ENCODE measurements at places on chromosomes 6 and 20. TPM values are rescaled to one million over a fixed set of nuclear protein-coding genes. Genes with fewer than 3 reads are reported as not detected.

GRCh38 chr6:114083251-114083650, 112.3 kb upstream of the HDAC2 start:
- no peak for DNase-seq

DNA sequence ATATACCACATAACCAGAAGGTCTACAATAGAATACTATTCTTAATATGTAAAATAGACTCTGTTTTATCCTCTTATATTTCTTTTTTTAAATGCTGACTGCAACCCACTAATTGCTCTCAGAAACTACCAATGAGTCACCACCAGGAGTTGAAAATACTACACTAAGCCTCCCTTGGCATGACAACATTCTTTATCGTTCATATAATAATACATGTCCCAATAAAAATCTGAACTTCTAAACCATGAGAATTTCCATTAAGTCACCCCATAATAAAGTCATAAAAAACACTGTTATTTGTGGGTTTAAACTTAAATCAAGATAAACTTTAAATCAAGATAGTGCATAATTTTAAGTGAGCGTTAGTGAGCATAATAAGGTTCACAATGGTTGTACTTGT, 4.2 kb downstream of the HACE1 start:
- DNase-seq: peak; percentile 23

DNA sequence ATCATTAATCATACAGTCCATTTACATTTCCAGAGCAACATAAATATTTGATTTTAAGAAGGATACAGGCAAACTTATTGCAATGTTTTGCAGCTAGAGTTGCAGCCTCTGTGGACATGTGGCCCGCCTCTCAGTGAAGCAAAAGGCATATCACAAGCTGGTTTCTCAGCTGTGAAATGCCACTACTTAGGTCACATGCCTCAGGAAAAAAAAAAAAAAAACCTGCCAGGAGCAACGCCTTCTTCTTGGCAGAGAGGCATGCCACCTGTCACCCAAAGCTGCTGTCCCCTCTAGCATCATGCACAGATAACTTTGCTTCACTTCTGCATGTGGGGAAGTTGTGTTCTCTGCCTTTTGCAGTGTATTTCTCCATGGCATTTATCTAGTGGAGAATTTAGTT, 18.5 kb downstream of the GRM1 start:
- no peak for DNase-seq

DNA sequence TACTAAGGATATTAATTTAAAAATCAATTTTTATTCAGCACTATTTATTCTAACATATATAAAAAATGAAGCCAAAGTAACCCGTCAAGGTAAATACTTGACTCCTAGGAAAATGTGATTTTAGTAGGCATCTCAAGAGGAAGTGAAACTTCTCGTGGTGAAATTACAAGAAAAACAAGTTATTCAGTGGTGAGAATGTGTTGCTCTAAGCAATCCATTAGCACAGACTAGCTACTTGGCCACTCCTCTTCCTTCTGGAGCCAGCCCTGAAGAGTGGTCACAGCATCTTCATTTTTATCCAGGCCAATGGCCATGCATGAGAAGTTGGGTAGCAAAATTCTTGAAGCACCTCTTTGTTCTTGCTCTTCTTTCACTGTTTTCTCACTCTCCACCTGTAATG, 40.4 kb upstream of the GFRAL start:
- DNase-seq: no peak

COL9A1 gene
- total RNA-seq: not detected

DNA sequence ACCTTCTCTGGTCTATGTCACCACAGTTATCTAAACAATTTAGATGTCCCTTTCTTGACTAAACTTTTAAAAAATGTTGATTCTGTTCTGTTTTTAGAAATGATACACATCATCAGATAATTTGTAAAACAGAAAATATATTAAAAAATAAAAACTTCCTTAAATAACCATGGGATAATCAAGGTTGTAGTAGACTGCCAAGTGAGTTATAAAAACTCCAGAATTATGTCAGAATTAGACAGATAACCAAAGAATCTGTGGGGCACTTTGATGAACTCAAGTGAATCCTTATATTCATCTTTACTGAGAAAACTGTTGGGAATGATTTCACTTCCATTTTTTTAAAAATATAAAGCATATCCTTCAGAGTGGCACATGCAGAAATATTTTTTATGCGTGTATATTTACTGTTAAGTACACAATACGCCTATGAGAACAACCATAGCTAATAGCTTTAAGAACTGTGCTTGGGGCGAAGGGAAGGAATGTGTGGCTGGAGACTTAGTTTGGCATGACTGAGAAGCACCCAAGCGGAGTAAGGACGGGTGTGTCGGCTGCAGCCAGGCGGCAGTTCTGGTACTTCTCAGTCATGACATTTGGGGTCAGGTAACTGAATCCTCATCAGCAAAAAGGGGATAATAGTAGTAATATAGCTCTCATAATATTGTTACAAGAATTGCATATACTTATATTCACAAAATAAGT, 604.7 kb upstream of the CITED2 start:
- DNase-seq: no peak

TMEM200A gene
- 0.79 TPM for total RNA-seq

DNA sequence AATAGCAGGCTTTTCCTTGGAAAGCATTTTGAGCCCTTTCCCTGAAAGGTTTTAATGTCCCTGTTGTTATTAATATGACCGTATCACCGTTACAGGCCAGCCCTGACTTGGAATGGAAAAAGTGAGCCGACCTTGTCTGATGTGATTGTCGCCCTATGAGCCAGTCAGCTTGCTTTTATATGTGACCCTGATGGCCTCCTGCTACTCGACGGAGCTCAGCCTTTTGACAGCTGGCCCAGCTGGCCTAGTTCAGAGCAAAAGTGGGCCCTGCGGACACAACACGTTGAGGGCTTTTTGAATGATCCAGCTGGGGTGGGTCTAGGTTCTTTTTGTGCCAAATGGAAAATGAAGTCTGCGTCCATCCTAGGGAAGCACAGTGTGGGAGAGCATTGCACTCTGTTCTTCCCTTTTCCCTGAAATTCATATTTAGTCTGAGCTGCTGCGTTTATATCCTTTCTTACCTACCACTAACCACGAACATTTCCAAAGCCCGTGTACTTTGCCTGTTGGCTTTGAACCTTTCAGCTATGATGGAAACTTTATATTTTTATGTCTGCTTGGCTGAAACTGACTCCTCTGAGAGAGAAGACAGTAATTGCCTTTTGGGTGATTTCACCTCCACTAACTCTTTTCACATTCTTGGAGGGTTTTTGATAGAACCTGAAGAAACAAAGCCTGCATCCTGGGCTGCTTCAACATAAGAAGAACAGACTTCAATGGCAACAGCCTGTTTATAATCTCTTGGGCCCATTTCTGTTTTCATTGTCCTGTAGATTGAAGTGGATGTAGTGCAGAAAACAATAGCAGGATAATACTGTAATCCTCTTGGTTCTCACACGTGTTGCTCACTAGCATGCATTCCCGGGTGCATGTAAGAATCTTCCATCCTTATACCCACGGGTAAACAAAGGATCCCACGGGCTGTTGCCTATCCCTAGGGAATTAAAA, 121.8 kb upstream of the HDGFL1 start:
- no peak for DNase-seq

DNA sequence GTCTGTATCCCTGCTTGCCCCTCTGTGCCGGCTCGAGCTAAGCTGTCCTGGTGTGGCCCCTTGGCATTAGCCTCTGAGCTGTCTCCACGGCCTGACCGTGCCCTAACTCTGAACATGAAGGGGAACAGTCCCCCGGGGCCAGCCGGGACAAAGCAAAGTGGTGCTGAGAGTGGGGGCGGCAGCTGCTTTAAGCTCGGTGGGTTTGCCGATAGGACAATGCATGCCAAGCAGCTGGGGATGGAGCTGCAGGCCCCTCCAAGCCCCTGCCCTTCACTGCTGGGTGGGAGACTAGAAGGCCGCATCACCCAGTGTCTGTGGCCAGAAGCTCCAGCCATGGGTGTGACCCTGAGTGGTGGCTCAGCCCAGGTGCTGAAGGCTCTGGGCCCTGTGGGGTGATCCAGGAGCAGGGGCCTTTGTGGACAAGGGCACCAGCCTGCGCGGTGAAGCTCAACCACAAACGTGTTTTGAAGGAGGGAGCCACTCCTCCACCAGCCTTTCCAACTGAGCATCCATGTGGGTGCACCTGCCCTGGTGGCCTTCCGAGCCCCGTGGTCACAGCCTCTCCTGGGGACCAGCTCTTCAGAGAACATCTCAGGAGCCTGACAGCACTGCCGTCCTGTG, 242.5 kb downstream of the ERMARD start:
- no peak for DNase-seq

OXT gene
- total RNA-seq: not detected

DNA sequence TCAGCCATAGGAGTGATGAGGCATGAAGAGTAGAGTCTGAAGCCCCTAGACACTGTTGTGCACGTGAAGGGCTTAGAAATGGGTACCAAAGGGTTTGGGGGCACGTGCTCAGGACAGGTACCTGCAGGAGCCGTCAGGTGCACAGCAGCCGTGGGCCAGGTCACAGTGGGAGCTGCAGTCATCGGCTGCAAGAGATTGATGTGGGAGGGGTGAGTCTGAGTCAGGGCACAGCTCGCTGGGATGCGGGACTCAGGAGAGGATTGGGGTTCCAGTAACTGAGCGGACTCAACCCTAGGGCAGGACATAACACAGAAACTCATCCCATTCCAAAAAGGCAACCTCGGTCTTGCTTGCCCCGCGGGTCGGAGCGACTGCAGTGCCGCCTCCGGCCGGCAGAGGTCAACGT, 1.1 kb downstream of the DLK2 start:
- DNase-seq: peak; percentile 57

FLRT3 gene
- total RNA-seq: 17.1 TPM

GRCh38 chr6:27502508-27503435, 29.9 kb upstream of the ZNF184 start:
- peak; percentile 68 for DNase-seq

GRCh38 chr6:167079853-167080297, 43.0 kb upstream of the CCR6 start:
- DNase-seq: no peak

- DNase-seq: no peak
Measured at GRCh38 chr6:163735076-163735475, 320.6 kb downstream of the QKI start.

UQCC2 gene
- total RNA-seq: 47.1 TPM

DNA sequence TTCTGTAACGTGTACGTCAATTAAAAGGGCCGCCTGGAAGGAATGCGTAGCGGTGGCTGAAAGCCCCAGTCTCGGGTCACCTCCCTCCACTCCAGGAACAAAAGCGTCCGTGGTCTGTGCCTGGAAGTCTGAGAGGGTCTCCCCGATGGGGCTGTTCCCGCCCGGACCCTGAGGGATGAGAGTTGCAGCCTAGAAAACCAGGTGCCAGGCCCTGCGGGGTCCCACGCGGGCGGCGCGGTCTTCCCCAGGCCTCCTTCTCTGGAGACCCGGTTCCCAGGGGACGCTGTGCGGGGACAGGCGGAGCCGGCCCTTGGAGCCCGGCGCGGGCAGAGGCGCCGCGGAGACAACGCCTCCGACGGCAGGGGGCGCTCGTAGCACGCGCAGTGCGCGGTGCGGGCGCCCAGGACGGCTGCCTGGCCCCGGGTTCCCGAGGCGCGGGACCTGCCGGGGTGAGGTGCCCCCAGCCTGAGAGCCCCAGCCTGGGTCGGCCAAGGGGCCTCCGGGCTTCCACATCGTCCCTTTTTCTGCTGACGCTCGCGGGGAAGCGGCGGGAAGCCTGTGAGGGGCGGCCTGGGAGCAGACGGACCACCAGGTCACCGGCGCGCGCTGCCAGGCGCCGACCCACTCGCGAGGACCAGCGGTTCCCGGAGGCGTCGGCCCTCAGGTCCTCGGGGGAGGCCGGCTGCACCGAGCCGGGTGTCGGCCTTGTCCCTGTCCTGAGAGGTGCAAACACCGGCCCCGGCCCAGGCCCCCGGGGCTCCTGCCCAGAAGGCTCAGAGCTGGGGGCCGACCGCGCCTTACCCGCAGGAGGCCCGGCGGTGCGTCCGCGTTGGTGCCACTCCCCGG, 5.3 kb upstream of the FOXC1 start:
- no peak for DNase-seq

DNA sequence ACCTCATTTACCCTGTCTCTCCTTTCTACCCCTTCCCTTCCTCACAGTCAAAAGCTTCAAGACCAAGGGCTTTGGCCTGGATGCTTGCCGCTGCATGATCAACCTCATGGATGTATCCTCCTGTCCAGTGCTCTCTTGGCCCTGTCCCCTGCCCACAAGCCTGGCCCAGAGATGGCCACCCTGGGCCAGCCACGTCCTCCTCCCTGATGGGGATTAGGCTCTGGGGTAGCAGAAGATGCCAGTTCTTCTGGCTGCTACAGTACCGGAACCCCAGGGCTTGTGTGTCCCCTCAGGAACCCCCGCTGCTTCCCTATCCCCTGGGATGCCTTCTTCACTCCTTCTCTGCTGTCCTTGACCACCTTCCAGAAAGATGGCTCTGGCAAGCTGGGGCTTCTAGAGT, 22.3 kb downstream of the CAPN11 start:
- DNase-seq: no peak

RUNX2 gene
- total RNA-seq: 0.79 TPM

- DNase-seq: no peak
Measured at GRCh38 chr6:43951756-43952675, 175.2 kb downstream of the MRPL14 start.

SLA2 gene
- total RNA-seq: not detected

PRPH2 gene
- under 0.01 TPM for total RNA-seq
